NCI-H1092 (cell line): ENCODE measurements at places on chromosomes 2 and 18.

DNA sequence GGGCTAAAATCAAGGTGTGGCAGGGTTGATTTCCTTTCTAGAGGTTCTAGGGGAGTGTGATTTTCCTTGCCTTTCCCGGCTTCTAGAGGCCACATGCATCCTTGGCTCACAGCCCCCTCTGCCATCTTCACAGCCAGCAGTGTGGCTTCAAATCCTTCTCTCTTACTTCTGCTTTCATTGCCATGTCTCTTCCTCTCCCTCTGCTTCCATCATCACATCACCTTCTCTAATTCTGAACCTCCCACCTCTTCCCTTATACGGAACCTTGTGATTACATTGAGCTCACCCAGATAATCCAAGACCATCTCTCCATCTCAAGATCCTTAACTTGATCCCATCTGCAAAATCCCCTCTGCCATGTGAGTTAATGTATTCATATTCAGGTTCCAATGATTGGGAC is 56.2 kb upstream of the RMDN2 start:
- DNase-seq: no peak

- no peak for DNase-seq
Observed at GRCh38 chr18:62521593-62521992, 1.2 kb upstream of the ZCCHC2 start.

DNA sequence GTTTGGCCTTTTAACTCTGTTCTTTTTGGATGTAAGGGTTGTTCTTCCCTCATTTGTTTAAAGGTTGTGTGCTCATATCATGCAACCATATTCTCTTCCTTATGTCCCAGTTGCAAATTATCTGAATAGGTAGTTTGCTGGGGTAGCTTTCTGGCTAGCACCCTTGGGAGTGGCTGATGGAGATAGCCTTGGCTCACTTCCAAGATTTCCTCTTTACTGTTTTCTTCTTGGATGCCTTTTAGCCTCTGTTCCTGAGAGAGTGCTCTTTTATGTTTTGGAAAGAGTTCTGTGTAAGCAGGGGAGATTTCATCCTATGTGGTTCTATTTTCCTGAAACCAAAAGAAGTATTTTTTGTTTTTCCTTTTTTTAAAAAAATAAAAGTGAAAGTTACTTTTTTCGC is 25.4 kb downstream of the USP14 start:
- peak; percentile 0 for DNase-seq

DNA sequence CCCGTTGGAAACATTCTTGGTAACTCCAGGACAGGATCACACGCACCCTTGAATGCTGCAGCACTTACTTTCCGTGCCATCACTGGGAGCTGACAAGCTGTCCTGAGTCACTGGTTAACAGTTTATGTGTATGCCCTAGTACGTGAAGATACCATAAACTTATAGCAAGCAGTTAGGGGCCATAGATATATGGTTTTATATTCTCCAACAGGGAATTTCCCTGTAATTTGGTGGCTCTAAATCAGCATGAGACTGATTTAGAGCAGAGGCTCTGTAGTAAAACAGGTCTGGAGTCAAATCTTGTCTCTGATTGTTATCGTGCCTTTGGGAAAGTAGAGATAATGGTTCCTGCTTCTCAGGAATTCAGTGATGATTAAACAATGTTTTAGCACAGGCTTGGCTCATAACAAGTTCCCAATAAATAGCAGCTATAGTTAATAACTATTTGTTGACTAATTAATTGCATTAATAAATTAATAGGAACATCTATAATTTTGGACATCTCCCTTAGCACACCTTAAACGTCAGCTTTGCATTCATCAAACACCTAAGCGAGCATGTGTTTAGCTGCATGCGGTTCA is 215.2 kb downstream of the VAPA start:
- DNase-seq: no peak
